H9 (cell line): ENCODE measurements at places on chromosomes 1 and 21.
A peak's percentile ranks its signal among the peaks of the same experiment; 100 is the strongest.

DNA sequence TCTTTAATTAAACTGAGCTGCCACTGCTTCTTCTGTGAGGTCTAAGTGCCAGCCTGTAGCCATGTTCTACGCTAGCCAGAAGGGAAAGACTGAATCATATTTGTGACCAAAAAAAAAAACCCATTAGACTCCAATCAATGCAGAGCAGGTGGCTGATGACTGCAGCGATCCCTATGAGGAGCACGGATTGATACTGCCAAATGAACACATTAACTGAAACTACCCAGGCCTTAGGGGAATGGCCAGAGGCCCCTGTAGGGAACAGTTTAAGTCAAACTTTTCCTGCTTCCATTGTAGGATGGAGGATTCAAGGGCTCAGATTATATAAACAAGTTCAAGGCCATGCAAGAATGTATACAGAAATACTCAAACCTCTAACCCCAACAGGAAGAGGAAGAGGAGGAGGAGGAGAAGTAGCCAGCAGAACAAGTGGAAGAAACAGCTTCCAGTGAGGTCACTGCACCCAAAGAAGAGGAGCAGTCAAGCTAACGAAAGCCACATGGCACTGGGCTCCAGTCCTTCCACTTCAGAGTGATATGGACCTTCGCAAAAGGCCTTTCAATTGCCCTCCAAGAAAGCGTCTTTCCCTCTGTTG, 328.3 kb downstream of the SMYD3 start:
- no peak overlapping the region for H3K27ac ChIP-seq
- H3K36me3 ChIP-seq = no peaks in the 10 kb centered on the region
- DNase-seq = no peak
- H3K27me3 ChIP-seq = no peaks in the 10 kb centered on the region

GRCh38 chr21:14975136-14975919, 89.5 kb downstream of the NRIP1 start:
- H3K27me3 ChIP-seq = no peaks in the 10 kb centered on the region
- DNase-seq = no peak
- no peak overlapping the region for H3K27ac ChIP-seq
- H3K4me1 ChIP-seq = no peaks in the 10 kb centered on the region

GRCh38 chr1:5110508-5110907, 456.1 kb downstream of the AJAP1 start:
- H3K4me3 ChIP-seq = no peak overlapping the region
- peaks cover 7% of the 10 kb centered on the region; the same call in 1 of the 2 replicates for H3K36me3 ChIP-seq
- no peak for DNase-seq
- no peak overlapping the region for H3K27ac ChIP-seq

- peak; percentile 49 for DNase-seq
- H3K4me1 ChIP-seq = no peaks in the 10 kb centered on the region
- no peaks in the 10 kb centered on the region; the same call in 2 of the 3 replicates for H3K36me3 ChIP-seq
These were observed 159.8 kb downstream of the RUNX1 start for GRCh38 chr21:34889320-34889675.

DNA sequence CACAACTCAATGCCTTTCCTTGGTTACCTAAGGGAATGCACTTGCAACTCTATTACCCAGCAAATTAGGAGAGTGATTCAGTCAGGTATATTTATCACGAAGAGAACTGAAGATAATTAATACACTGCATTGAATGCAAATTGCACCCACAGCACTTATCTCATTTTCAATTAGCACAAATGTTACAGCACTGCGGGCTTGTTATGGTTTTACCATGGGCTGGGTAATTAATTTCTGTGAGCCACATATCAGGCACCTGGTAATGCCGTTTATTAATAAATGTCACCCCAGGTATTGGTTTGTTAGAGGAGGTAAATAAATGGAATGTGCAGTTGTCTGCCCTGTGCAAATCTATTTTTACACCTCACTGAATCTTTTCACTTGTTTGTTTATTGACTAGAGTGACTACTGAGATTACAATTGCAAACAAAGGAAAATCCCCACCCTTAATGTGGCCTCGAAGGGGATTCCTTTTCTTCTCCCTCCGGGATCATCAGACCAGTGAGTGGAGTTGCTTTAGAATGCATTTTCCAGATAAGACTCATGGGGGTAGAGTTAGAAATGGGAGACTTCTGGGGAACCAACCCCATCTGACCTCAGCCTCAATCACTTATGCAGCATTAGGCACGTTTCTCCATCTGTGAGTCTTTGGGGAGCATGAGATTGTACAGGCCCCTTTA, 269.3 kb downstream of the RPS6KC1 start:
- no peak overlapping the region for H3K27ac ChIP-seq
- H3K36me3 ChIP-seq = peaks cover 7% of the 10 kb centered on the region

GRCh38 chr1:230820568-230820967, 47.8 kb downstream of the C1orf198 start:
- no peak for DNase-seq
- H3K4me3 ChIP-seq = no peak overlapping the region
- no peaks in the 10 kb centered on the region for H3K27me3 ChIP-seq
- H3K27ac ChIP-seq = no peak overlapping the region
- H3K4me1 ChIP-seq = no peaks in the 10 kb centered on the region

DNA sequence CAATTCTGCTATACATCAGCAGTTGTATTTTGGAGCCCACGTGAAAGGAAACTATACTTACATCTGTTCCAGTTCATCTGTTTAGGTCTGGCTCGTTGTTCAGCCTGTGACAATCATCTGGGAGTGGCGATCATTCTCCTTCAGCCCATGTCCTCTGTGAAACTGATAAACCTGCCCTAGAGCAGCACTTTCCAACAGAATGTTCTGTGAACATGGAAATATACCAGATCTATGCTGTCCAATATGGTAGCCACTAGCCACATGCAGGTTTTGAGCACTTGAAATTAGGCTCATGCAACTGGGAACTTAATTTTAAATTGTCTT, 24.5 kb upstream of the COQ8A start:
- no peak overlapping the region for H3K27ac ChIP-seq
- no peak for DNase-seq
- no peaks in the 10 kb centered on the region for H3K27me3 ChIP-seq
- no peak overlapping the region for H3K4me3 ChIP-seq
- H3K36me3 ChIP-seq = no peaks in the 10 kb centered on the region
- H3K4me1 ChIP-seq = no peaks in the 10 kb centered on the region; the same call in 1 of the 2 replicates

DNA sequence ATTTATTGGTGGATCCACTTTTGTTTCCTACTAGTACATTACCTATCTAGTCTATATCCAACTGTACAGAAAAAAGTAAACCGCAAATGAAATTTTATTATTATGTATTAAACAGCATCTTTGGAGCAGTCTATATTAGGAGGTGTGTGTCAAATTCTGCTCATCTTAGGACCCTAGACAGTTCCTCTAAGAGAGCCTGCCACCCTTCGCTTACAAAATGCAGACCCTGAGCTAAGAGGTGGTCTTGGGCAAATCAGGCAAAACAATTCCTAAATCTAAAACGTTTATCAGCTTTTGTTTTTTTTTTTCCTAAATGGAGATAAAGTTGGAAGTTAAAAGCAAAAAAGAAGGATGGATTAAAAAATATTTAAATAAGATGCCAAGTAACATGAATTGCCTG, 85.3 kb downstream of the PBX1 start:
- peaks cover 16% of the 10 kb centered on the region; the same call in 1 of the 2 replicates for H3K4me1 ChIP-seq
- H3K4me3 ChIP-seq = no peak overlapping the region
- H3K27ac ChIP-seq = no peak overlapping the region
- H3K27me3 ChIP-seq = no peaks in the 10 kb centered on the region
- DNase-seq = no peak

GRCh38 chr1:1171161-1171545, 2.5 kb upstream of the TTLL10 start:
- no peaks in the 10 kb centered on the region; the same call in 1 of the 2 replicates for H3K4me1 ChIP-seq
- H3K36me3 ChIP-seq = peaks cover 1% of the 10 kb centered on the region; the same call in 1 of the 3 replicates
- no peak overlapping the region for H3K27ac ChIP-seq
- no peaks in the 10 kb centered on the region for H3K27me3 ChIP-seq
- no peak overlapping the region for H3K4me3 ChIP-seq
- DNase-seq = peak; percentile 36

DNA sequence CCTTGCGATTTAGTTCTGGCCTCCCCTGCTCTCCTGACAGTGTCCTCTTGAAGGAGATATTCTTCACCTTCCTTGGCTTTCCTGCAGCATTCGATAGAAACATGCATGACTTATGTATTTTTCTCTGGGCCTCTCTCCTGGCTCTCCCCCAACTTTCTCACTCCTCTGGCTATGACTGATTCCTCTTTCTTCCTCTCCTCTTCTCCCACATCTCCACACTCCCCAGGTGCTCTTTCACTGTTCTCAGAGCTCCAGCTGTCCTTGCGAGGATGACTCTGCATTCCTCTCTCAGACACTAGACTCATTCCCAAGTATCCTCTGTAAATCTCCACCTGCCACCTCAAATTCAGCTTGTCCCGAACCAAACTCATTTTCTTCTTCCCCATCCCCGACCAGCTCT, 18.0 kb downstream of the LRRC42 start:
- peaks cover 66% of the 10 kb centered on the region for H3K36me3 ChIP-seq
- no peak overlapping the region for H3K27ac ChIP-seq
- DNase-seq = no peak
- H3K4me1 ChIP-seq = 0 out of 2 replicates have a peak, but pooled peaks cover 2% of the 10 kb centered on the region

GRCh38 chr1:147717051-147717705, 43.2 kb downstream of the GJA5 start:
- H3K4me3 ChIP-seq = no peak overlapping the region
- no peak overlapping the region for H3K27ac ChIP-seq
- DNase-seq = no peak

GRCh38 chr21:33924766-33925100, 9.1 kb upstream of the ATP5PO start:
- H3K27ac ChIP-seq = no peak overlapping the region
- H3K4me3 ChIP-seq = no peak overlapping the region
- H3K27me3 ChIP-seq = no peaks in the 10 kb centered on the region
- no peaks in the 10 kb centered on the region; the same call in 1 of the 2 replicates for H3K36me3 ChIP-seq

- H3K27me3 ChIP-seq = no peaks in the 10 kb centered on the region
- peaks cover 18% of the 10 kb centered on the region; the same call in 1 of the 2 replicates for H3K4me1 ChIP-seq
- no peak for DNase-seq
- H3K36me3 ChIP-seq = peaks cover 2% of the 10 kb centered on the region
These were observed 76.3 kb upstream of the KLHDC7A start for GRCh38 chr1:18404460-18404859.

GRCh38 chr1:212381397-212382035, 33.2 kb downstream of the PACC1 start:
- H3K27ac ChIP-seq = no peak overlapping the region
- DNase-seq = no peak
- no peaks in the 10 kb centered on the region for H3K4me1 ChIP-seq
- H3K27me3 ChIP-seq = no peaks in the 10 kb centered on the region
- peaks cover 38% of the 10 kb centered on the region for H3K36me3 ChIP-seq

DNA sequence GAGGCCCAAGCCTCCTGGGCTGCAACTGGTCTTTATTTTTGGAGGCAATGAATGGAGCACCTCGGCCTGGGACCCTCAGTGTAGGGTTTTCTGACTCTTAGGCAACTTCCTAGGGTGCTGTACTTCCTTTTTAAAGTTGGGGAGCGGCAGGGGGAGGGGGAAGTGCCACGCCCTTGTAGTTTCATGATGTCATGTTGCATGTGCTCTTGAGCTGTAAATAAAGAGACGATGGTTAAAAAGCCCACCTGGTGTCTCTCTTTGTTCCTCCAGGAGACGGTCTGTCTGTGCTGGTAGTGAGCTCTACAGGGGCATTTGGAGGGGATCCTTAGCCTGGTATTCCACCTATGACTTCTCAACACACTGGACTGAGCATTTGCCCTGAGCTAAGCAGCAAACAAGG, 10.3 kb upstream of the AGTRAP start:
- DNase-seq = no peak
- no peak overlapping the region for H3K27ac ChIP-seq
- no peaks in the 10 kb centered on the region for H3K27me3 ChIP-seq
- peaks cover 4% of the 10 kb centered on the region; the same call in 1 of the 2 replicates for H3K36me3 ChIP-seq
- peaks cover 8% of the 10 kb centered on the region for H3K4me1 ChIP-seq

DNA sequence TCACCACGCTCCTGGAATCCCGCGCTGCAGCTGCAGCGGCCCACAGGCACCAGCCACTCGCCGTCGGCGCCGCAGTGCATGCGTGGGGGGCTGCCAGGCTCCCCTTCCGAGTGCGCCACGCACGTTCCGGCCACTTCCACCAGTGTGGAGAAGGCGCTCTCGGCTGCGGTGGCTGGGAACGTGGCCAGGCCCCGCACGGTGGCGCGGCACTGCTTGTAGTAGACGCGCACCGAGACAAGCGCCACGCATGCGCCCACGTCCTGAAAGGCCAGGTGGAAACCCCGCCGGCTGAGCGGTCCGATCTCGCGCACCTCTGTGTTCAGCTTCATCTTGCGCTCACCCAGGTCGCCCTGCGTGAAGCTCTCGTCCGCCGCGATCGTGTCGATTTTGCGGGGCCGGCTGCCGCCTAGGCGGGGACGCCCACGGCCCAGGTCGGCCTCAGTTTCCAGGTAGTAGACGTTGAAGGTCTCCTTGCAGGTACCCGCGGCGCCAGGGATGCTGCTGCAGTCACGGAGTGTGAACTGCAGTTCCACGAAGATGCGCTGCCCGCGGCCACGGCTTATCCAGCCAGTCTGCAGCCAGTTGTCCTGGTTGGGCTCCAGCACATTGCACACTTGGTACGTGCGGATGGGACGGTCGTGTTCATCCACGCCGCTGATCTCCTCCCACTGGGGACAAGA, 3.4 kb downstream of the EPHA10 start:
- H3K4me1 ChIP-seq = peaks cover 4% of the 10 kb centered on the region; the same call in 1 of the 2 replicates
- no peak for DNase-seq
- no peaks in the 10 kb centered on the region for H3K36me3 ChIP-seq
